Activated CD8-positive, alpha-beta memory T cell treated with anti-CD3 and anti-CD28 coated beads, Interleukin-2, amount 10 ng/mL, durations not matched to agents 7 days and 5 days (primary cell): ENCODE measurements at places on chromosomes 3 and 15. TPM values are rescaled to one million over a fixed set of nuclear protein-coding genes. Genes with fewer than 3 reads are reported as not detected.

GRCh38 chr3:67045711-67046465, 47.8 kb downstream of the KBTBD8 start:
- no peak for DNase-seq

- DNase-seq, result no peak
These were observed 16.7 kb upstream of the TBC1D21 start for GRCh38 chr15:73856458-73857192.

GRCh38 chr3:44782891-44783290, 21.3 kb downstream of the KIF15 start:
- DNase-seq, result no peak

DNA sequence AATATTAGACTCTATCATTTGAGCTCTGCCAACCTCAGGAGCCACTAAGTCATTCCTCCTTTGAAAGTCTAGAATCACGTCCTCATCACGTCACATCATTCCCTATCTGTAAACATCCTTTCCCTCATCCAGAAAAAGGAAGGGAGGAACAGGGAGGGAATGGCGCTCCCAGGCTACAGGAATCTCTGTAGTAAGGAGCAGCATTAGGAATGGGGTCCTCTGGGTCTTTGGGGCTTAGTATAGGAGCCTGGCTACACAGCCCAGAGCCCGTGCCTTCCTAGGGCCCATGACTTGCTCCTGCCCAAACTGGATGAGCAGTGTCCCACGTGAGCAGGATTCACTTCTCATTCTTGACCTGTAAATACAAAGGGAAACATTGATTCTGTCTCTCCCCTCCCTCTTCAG, 1.6 kb downstream of the TAGLN3 start:
- DNase-seq, result no peak

GRCh38 chr3:30263925-30264313, 342.5 kb upstream of the TGFBR2 start:
- DNase-seq, result no peak

DNA sequence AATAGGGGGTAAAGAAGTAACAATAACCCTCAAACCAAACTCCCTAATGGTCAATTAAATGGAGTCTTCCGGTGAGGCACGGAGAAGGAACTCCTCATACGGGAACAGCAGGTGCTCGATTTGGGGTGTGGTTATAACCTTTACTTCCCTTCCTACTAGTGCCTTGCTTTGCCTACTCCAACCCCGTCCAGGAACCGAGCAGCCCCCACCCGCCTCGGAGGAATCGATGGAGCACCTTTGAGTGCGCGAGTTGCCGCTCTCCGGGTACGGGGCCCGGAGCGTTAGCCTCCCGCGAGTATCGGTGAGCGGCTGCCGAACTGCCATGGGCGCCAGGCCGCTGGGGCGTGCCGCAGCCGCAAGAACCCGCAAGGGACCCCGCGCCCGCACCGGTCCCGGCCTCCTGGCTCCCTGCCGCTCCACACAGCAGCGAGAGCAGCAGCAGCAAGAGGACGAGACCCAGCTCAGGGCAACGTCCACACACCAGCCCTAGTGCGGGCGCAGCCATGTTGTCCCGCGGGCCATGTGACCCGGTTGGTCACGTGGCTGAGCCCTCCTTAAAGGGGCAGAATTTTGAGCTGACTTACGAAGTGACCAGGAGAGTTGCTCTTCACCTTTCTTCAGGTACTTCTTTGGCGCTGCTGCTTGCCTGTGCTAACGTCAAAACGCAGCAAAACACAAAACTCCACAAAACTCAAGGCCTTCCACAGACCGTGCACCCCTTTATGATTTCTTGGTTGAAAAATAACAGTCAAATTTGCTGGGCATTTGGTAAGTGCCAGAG, at the start of gene SUMF1:
Gene SUMF1 (minus strand): TSS at position 529 of the 781 bp plus-strand sequence. CDS start 24 bp downstream, at position 505.
- peak; percentile 86 for DNase-seq

The CXCR6 gene
- total RNA-seq, result 49.7 TPM

GRCh38 chr15:50797926-50798325, 32.4 kb upstream of the SPPL2A start:
- DNase-seq, result no peak

- no peak for DNase-seq
These were observed 1.0 kb upstream of the RBPMS2 start for GRCh38 chr15:64776402-64776786.

GRCh38 chr3:132857317-132857716, 135.1 kb upstream of the NPHP3 start:
- no peak for DNase-seq

DNA sequence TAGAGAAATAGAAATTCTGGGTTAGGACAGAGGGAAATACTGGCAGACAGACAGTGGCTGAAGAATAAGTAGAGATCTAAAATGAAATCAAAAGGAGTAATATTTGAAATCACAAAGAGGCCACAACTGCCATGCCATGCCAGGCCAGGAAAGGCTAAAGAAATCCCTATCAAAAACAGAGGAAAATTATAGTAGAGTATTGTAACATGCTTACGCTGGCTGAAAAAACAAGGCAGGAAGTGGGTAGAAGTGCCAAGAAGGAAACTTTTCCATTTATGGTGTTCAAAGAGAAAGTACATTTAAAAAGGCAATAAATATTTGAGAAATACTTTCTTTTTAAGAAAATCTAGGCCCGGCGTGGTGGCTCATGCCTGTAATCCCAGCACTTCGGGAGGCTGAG, 415.7 kb downstream of the PLCL2 start:
- DNase-seq, result no peak

The ARL6IP5 gene
- total RNA-seq, result 203 TPM

GRCh38 chr3:119323723-119324085, 29.5 kb downstream of the ARHGAP31 start:
- DNase-seq, result no peak

GRCh38 chr15:92979011-92979701, 79.0 kb downstream of the CHD2 start:
- DNase-seq, result no peak

The MRPL46 gene
- total RNA-seq, result 35.3 TPM

DNA sequence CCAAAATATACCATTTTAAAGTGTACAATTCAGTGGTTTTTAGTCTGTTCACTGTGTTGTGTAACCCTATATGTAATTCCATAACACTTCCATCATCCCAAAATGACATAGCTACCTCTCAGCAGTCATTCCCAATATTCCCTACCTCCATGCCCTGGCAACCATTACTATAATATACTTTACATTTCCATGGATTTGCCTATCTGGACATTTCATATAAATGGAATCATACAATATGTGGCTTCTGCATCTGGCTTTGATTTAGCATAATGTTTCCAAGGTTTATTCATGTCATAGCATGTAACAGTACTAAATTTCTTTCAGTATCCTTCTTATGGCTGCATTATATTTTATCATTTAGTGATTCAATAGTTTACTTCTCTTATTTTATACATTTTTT, 25.3 kb downstream of the FAM98B start:
- no peak for DNase-seq

DNA sequence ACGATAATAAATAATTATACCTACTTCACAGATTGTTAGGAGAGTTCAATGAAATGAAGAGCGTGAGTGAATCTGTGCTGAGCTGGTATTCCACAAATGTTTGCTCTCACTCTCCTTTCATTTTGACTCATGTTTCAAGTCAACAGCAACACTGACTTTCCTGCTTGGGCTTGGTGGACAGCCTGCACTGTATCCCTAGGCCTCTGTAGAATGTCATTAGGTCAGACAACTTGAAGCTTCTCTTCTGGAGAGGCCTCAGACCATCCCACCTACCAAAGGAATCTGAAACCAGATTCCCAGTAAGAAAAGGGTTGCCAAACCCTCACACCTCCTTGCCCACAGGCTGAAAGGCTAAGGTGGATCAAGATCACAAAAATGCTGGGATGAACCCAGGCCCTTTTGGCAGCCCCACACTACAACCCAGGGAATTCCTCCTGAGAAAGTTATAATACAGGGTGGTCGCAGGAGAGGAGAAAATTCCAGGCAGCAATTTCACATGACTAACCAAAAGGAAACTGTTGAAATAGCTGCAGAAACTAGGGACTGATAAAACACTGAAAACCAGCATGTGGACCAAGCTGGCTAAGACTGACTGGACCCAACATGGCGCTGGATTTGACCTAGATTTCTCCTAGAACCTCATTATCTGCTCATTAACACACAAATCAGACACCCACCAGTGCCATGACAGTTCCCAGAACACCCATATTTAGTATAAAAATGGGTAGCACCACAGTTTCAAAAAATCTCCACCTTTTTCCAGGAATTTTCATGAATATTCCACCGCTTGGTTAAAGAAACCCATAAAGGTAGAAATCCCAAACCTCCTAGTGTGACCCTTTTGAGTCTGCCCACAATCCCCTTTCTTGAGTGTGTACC, 57.0 kb upstream of the ZNF148 start:
- DNase-seq, result no peak

The IFT122 gene
- 34.0 TPM for total RNA-seq

DNA sequence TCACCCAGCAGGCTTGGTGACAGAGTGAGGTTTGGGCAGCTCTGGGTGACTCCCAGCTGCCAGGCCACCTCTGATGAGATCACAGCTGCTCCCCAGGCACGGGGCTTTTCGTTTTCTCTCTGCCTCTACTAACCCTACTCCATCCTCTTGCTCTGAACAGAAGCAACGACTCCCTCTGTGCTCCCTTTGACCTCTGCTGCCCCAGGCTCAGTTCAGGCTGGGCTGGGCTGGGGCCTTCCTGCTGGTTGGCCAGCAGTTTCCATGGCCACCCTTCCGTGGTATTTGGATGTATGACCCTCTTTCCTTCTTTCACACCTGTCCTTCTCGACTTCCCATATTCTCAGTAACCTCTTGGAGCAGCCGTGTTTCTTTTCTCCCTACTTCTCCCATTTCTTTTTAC, 8.6 kb downstream of the RGMA start:
- no peak for DNase-seq

DNA sequence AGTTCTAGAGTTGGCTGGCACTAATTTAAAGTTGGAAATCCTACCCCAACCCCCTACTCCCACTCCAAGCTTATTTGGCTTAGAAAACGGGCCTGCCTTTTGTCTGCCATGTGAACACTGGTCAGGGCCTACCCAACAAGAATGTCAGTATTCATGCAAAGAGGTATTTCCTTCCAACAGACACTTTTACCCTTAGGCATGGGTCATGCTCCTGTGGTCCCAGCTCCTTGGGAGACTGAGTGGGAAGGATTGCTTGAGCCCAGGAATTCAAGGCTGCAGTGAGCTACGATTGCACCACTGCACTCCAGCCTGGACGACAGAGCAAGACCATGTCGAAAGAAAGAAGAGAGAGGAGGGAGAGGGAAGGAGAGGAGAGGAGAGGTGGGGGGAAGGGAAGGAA, 137.5 kb upstream of the LRTM1 start:
- DNase-seq, result no peak

The CTXND1 gene
- total RNA-seq, result not detected

GRCh38 chr15:68894208-68894607, 36.1 kb upstream of the SPESP1 start:
- no peak for DNase-seq

DNA sequence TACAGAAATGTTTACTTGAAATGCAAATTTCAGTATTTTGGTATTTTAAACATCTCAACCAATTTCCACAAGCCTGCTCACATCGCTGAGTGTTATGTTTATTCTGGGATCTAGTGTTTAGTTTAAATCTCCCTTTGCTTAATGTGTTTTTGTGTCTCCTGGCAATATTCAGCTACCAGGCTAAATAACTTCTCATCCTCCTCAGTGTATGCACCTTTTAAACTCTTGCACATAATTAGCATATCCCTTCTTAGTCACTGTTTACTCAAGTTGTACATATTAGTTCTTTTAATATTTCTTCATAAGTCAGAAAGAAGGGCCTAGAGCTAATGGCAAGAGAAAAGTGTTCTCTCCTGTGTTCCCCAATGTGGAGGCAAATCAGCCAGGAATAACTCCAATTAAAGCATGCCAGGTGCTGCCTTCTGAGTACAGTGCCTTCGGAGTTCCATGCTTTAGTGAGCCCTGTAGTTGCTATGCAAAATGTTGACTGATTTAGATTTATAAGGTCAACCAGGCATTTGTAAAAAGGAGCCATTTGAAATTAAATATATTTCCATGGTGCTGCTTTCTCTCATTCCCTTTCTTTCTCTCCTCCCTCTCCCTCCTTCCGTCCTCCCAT, 234.3 kb downstream of the GAP43 start:
- DNase-seq, result no peak

DNA sequence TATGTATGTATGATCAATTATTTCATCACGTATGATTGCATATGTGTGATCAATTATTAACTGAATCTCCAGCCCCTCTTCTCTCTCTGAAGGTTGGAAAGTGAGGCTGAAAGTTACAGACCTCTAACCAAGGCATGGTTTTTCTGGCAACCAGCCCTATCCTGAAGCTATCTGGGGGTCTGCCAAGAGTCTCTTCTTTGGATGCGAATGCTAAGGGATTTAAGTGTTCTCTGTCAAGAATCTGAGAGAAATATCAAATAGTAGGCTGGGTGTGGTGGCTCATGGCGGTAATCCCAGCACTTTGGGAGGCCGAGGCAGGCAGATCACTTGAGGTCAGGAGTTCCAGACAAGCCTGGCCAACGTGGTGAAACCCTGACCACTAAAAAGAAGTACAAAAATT, 8.1 kb downstream of the NKTR start:
- DNase-seq, result no peak
